Activated effector memory CD4-positive, alpha-beta T cell treated with anti-CD3 and anti-CD28 coated beads, Interleukin-2, amount 50 U/mL, for 16 hours (primary cell): ENCODE measurements at places on chromosomes 2 and 18.

DNA sequence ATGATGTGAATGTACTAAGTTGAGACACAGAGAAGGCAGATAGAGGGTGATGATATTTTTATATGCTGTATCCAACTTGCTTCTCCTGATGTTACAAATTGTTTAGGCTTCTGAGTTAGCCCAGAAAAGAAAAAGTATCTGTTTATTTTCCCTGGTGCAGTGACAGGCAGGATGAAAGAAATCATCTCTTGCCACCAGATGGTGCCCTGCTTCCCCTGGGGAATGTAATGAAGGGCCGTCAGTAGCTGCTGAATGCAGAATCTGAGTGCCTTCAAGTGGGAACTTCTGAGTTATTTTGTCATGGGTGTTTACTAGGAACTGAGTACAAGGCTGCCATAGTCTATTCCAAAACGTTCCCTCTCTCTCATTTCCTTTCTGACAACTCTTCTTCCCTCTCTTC lies 525.6 kb downstream of the MBD2 start:
- no peak for DNase-seq

- DNase-seq: no peak
Measured at GRCh38 chr2:217933617-217933993, 69.2 kb downstream of the TNS1 start.

DNA sequence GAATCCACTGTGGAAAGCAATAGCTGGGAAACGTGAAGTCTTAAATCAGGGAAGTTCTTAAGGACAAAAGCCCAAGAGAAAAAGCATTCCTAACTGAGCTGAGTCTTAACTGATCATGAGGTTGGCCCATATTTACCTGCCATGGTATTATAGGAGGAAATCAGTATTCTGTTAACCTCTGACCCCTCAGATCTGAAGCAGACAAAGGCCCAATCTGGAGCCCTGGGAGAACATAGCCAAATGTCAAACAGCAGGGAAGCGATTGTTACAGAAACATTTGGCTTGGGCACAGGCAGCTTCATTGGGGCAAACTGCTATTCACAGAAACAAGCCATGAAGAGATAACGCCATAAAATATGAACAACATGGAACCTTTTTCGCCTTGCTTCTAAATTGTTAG lies 18.8 kb downstream of the EPHA4 start:
- no peak for DNase-seq

GRCh38 chr2:174247474-174248186 lies 702 bp downstream of the OLA1 start:
- no peak for DNase-seq

DNA sequence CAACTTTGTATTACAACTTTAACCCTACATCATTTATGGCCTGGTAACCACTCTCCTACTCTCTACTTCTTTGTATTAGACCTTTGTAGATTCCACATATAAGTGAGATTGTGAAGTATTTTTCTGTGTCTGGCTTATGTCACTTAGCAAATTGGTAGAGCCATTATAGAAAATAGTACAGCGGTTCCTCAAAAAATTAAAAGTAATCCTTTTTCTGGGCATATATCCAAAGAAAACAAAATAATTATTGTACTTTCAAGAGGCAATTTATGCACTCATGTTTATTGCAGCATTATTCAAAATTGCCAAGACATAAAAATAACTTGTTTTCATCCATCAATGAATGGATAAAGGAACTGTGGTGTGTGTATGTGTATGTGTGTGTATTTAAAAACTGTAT lies 537.5 kb upstream of the FSIP2 start:
- DNase-seq: no peak

- no peak for DNase-seq
Measured at GRCh38 chr2:42854207-42854818, 61.9 kb upstream of the HAAO start.

- DNase-seq: no peak
Measured at GRCh38 chr2:186617148-186617547, 27.3 kb downstream of the ITGAV start.

DNA sequence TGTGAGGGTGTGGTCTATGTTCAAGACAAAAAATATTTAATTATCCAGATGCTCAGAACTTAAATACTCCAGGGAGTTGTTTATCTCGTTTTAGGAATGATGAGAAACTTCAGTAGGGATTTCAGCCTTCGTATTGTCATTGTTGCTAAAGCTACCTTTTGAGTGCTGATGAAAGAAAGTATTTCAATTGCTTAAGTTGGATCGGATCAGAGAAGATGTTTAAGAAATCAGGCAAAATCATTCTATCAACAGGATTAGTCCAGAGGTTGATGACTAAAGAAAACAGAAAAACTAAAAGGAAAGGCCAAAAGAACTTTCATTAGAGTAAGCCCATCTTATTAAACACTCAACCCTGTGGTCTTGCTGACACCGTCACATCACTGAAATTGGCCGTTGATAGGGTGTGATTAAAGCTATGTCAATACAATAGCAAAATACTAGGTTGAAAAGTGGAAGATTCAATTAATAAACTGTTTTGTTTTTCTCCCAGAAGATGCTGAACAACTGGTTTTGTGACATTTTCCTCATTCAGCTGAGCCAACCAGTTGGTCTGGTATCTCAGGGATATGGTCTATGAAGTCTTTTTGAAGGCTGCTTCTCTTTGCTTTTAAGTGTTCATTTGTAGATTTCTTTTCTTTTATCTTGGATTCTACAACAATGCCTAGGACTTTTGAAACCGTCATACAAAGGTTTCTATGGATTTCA lies 551.7 kb downstream of the SLC4A3 start:
- no peak for DNase-seq

DNA sequence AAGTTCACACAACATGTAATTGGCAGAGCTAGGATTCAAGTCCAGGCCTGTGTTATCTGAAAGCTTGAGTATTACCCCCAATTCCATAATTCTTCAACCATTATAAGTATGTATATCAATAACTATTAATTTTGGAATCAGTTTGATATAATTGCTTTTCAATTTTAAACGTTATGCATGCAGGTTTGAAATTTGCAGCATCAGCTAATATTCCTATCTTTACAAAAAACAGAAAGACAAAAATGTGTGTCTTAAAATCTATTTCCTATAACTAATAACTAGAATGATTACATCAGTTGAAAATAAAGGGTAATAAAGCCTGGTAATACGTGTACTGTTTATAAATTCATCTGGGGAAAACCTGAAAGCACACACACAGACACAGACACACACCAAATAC lies 543.3 kb upstream of the PKDCC start:
- no peak for DNase-seq

DNA sequence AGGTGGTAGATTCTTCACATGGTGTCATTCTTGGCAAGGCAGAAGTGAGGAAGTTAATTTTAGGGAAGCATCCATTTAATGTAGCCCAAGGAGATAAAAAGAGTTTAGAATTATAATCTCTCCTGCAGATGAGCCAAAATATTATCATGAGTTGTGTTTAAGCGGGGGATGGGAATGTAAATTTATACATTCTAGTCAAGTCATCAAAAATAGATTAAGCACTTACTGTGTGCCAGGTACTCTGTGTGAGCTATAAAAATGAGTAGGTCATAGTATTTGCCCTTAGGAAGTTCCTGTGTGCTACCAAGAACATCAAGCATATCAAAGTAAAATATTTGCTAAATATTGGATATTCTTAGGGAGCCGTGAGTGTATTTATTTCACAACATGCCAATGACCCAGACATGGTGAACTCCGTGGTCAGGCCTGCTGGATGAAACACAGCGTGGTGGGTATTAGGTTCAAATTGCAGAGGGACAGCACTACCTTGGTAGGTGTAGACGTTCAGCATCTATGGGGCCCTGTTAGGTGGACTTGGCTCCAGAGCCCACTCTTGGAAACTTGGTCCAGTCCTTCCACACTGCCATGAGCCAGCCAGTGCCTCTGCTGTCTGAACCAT lies 37.4 kb downstream of the MEIS1 start:
- no peak for DNase-seq

- no peak for DNase-seq
Measured at GRCh38 chr2:202339071-202339870, 36.9 kb upstream of the BMPR2 start.

- no peak for DNase-seq
Measured at GRCh38 chr18:55875371-55875901, 287.4 kb upstream of the TCF4 start.

DNA sequence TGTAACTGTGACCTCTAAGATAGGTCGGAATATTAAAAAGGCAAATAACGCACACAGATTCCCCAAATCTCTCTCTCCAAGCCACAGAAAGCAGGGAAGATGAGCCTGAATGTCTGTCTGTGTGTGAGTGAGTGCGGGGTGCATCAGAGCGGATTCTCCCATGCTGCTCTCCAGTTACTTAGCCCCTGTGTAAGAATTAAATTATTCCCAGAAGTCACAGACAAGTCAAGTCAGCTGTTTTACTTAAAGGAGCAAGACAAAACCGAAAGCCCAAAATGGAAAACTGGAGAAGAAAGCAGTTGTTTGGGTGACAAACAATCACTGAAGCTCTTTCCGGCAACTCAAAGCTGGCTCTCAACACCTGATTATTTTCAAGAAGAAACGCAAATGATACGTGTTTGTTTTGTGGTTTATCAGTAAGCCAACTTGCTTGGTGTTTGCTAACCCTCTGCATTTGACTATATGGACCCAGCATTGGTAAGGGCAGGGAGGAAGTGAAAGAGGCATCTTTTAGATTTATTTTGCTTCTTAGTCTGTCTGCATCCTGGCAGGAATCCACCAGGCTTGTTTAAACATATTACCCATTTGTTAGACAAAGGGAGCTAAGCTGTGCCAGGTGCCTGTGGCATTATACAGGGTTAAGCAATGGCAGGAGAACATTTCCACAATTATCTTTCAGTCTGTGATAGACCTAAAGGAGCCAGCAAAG lies 121.5 kb upstream of the CREB1 start:
- no peak for DNase-seq

DNA sequence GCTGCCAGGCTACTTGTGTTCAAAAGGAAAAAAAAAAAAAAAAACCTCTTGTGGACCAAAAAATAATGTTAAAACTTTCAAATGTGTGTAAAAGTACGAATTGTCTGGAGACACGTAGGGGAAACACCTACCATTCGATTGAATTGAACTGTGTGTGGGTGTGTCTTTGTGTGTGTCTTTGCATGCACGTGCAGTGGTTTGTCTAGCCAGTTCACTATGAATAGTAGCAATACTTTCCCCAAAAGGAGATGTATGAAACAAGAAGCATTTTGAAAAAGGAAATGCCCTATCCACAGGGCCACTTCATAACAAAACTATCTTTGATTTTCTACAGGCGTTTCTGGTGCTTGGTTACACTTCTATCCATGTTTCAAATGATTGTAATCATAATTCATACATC lies 186.8 kb downstream of the RPRM start:
- DNase-seq: no peak

GRCh38 chr18:39414009-39414700 lies 1848.6 kb upstream of the CELF4 start:
- DNase-seq: no peak

GRCh38 chr2:174545240-174545639 lies 52.4 kb downstream of the WIPF1 start:
- no peak for DNase-seq

DNA sequence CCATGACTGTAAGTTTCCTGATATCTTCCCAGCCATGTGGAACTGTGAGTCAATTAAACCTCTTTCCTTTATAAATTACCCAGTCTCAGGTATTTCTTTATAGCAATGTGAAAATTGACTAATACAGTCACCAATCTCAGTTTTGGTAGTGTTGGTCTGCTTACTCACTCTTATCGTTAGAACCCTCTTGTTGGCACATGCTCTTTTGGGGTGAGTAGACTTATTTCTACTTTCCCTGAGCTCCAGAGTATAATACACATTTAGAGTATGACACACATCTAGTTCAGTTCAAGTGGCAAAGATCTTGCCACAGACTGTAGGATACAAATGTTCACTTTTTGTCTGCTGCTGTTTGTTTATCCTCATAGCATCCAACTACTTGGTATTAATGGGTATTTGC lies 347.5 kb upstream of the CELF4 start:
- DNase-seq: no peak

DNA sequence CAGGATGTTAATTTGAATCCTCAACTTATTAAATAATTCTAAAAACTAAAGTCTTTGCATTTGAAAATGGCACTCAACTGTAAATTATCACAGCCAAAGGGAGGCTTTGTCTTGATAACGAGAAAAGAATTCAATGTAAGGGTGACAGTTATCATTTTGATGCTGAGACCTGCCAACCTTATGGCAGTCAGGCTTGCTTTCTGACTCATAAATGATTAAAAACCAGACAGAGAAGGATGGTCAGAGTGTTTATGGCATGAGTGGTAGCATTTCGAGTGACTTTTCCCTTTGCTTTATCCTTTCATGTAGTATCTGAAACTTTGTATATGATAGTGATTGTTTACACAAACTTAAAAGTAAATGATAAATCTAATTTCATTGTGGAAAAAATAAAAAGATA lies 53.9 kb upstream of the EPC2 start:
- DNase-seq: no peak

- no peak for DNase-seq
Measured at GRCh38 chr18:47602273-47602897, 328.1 kb downstream of the SMAD2 start.

GRCh38 chr18:69974365-69974764 lies 26.7 kb upstream of the CD226 start:
- DNase-seq: no peak

GRCh38 chr2:134300585-134300984 lies 46.7 kb downstream of the MGAT5 start:
- no peak for DNase-seq

DNA sequence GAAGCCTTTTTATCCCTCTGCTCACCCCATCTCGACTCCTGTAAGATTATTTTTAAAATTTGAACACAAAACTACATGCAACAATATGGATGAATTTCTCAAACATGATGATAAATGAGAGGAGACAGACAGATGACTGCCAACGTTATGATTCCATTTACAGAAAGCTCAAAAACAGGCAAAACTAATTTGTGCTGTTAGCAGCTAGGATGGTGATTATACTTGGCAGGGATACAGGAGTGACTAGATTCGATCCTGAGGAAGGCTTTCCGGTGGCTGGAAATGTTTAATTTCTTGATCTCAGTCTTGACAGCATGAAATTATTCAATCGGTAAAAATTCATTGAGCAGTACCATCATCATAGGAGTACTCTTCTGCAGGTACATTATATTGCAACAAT lies 163.4 kb upstream of the SH3BP4 start:
- no peak for DNase-seq

- peak; percentile 2 for DNase-seq
Measured at GRCh38 chr2:127604986-127605385, 41.0 kb upstream of the GPR17 start.

GRCh38 chr2:208489687-208490086 lies 83.1 kb downstream of the PTH2R start:
- no peak for DNase-seq

DNA sequence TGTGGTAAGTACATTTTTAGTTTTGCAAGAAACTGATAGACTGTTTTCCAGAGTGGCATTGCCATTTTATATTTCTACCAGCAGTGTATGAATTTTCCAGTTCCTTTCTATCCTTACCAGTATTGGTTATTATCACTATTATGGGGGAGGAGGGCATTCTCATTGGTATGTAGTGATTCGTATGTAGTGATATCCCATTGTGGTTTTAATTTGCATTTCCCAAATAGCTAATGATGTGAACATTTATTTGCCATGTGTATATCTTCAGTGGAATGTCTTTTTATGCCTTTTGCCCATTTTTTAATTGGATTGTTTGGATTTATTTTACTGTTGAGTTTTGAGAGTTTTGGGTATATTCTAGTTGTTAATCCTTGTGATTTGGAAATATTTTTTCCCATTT lies 16.9 kb downstream of the EIF5B start:
- DNase-seq: no peak

GRCh38 chr2:233849607-233850271 lies 4.6 kb downstream of the HJURP start:
- no peak for DNase-seq
